ENCODE measurements at places on chromosomes 1 and 21.

DNA sequence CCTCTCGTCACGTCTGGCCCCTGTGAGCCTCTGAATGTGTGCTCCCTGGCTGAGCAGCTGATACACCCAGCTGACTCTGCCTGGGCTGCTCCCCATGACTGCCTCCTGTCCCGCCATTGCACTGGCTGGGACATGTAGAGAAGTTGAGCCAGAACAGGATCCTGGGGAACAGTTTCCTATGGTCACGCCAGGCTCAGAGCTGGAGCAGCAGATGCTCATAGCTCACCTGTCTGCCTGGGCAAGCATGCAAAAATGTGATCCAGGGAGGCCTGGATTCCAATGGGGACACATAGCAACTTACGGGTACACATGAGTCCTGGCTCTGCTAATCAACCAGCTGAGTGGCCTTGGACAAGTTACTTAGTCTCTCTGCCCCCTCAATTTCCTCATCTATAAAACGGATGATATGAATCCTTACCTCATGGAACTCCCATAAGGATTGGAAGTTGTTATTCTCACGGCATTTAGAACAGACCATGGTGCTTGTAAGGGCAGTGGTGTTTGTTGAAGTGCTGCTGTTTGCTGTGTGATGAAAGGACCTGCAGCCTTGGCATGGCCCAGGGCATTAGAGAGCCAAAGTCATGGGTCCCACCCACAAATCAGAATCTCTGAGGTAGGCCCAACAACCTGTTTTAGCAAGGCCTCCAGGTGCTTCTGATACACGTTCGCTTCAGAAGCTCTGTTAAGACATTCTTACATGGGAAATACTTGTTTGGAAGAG, 150.3 kb upstream of the VANGL1 start:
- DNase-seq = no peak

DNA sequence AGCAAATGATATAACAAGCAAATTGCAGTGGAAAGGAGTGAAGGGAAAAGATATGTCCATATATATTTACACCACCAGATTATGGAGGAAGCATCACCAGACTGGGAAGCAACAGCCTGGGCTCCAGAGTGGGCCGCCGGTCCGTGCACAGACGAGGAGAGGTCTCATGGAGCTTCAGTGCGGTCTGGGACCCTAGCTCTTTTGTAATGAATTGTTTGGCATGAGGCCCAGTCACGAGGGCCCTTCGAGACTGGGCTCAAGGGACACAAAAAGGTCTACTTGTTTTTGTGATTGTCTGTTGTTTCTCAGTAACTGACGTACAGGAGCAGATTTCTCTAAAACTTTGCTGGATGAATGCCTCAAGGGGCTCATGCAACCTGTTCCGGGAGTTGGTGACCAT, 12.9 kb upstream of the STUM start:
- DNase-seq = no peak

- no peak for DNase-seq
Observed at GRCh38 chr1:208535511-208535910, 291.3 kb upstream of the PLXNA2 start.

GRCh38 chr1:160569806-160570205, 9.5 kb downstream of the CD84 start:
- no peak for DNase-seq
